ENCODE measurements at places on chromosomes 1 and 21. TPM values are rescaled to one million over a fixed set of nuclear protein-coding genes. Genes with fewer than 3 reads are reported as not detected.

GRCh38 chr1:100038660-100039287, 69.0 kb downstream of the SLC35A3 start:
- peak; percentile 87 for DNase-seq

DNA sequence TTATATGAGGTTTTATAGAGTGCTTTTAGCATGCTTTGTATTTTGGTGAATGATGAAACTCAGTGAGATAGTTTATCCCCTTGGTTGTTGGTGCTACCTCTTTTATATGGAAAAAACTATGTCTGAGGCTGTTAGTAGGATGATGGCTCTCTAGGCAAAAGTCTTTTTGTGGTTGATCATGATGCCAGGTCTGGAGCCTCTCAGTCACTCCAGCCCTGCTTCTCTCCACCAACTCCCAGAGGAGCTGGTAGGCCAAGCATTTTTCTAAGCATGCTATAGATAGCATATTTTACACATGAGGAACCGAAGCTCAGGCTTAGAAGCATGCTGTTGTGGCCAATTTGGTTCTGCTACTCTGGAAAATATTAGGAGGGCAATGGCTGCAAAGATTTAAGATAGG, 82.2 kb downstream of the FMN2 start:
- no peak for DNase-seq

The FMO3 gene
- 0.64 TPM for total RNA-seq

The RGS13 gene
- not detected for total RNA-seq

The SCP2 gene
- 170 TPM for total RNA-seq

The NR5A2 gene
- total RNA-seq = not detected
